Esophagus squamous epithelium (tissue), 5 donors: ENCODE measurements at places on chromosomes 16 and 17.

GRCh38 chr17:8806926-8807550, 7.9 kb upstream of the MFSD6L start:
- DNase-seq, result no peak

GRCh38 chr16:69618307-69618706, 52.5 kb downstream of the NFAT5 start:
- no peak for DNase-seq

DNA sequence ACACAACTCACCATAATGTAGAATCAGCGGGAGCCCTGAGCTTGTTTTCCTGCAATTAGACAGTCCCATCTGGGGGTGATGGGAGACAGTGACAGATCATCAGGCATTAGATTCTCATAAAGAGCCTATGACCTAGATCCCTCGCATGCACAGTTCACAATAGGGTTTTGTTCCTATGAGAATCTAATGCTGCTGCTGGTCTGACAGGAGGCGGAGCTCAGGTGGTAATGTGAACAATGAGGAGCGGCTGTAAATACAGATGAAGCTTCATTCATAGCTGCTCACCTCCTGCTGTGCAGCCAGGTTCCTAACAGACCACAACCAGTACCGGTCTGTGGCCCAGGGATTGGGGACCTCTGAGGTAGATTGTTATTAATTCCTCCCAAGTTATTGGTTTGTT, 2.9 kb upstream of the DOK4 start:
- DNase-seq, result no peak

- DNase-seq, result no peak
These were observed 28.0 kb downstream of the PRKCB start for GRCh38 chr16:23863511-23864422.

DNA sequence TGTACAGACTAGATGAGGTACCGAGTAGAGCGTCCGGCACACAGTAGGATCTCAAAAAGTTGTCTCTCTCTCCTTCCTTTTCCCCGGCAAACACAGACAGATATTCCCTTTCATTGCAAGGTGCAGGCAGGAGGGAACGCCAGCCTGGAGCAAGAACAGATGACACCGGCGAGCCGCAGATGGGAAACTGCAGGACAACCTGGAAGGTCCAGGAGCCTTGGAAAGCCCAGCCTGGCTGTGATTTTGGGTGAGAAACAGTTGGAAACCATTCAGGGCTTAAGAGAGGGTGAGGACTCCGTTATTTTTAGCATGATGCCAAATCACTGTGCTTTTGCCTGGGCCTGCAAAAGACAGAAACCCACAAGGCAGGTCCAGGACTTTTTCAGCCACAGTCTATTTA, 7.3 kb downstream of the CDH11 start:
- no peak for DNase-seq

GRCh38 chr17:65855245-65855644, 293.8 kb upstream of the AXIN2 start:
- DNase-seq, result no peak

GRCh38 chr16:88016964-88017363, 65.7 kb downstream of the BANP start:
- DNase-seq, result no peak

DNA sequence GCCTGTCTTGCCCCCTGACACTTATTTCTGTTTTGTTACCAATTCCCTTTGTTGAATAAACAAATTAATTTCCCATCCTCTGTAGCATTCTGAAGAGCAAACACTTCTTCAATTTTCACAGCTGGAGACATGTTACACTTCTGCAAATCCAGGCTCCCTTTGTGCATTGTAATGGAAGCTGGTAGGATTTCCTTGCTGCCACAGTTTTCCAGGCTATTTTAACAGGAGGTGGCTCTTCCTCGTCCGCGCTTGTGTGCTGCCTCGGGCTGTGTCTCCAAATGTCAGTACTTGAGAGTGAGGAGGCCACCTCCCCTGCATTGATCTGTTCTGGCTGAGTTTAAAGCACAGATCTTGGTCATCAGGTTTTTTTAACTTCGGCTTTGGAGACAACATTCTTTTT, 40.0 kb downstream of the SOST start:
- no peak for DNase-seq
